ENCODE measurements at places on chromosomes 2 and 18. TPM values are rescaled to one million over a fixed set of nuclear protein-coding genes. Genes with fewer than 3 reads are reported as not detected.

The SAG gene
- polyA plus RNA-seq: 0.07 TPM

DNA sequence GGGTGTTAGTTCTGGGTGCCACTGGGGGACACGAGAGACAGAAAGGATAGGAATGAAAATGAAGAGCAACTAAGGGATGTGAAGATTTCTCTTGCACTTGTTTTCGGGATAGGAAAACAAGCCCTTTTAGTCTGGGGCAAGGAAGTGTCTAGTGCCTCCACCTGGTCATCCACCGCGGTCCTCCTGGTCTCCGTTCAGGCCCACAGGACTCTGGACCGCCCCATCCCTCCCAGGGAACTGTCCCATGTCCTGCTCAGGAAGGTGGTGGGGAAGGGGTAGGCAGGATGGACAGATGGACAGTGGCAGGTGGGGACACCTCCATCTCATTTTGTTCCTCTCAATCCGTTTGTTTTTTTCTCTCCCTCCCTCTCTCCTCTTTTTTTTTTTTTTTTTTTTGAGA is 45.9 kb downstream of the AGAP1 start:
- DNase-seq: no peak

The HNMT gene
- polyA plus RNA-seq: 66.9 TPM

GRCh38 chr2:40734797-40735196 is 282.9 kb upstream of the SLC8A1 start:
- no peak for DNase-seq

DNA sequence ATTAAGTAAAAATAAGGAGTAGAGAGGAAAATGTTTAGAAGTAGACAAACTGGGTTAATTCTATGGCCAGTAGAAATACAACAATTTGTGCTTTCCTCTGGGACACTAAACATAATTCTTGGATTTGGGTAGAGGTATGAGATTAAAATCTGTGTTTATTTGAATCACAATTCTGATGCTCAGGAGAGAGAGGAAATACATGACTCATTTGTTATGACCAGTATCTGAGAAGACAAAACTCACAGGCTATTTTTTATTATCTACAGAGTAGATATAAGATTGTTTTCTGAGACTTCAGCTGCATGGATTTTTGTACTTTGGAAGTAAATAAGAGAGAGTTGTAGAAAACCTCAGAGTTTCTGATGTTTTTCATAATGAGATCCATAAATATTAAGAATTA is 315.7 kb upstream of the CWC22 start:
- DNase-seq: peak; percentile 2

The DIPK1C gene
- 0.27 TPM for polyA plus RNA-seq

The VAMP5 gene
- polyA plus RNA-seq: 39.0 TPM

DNA sequence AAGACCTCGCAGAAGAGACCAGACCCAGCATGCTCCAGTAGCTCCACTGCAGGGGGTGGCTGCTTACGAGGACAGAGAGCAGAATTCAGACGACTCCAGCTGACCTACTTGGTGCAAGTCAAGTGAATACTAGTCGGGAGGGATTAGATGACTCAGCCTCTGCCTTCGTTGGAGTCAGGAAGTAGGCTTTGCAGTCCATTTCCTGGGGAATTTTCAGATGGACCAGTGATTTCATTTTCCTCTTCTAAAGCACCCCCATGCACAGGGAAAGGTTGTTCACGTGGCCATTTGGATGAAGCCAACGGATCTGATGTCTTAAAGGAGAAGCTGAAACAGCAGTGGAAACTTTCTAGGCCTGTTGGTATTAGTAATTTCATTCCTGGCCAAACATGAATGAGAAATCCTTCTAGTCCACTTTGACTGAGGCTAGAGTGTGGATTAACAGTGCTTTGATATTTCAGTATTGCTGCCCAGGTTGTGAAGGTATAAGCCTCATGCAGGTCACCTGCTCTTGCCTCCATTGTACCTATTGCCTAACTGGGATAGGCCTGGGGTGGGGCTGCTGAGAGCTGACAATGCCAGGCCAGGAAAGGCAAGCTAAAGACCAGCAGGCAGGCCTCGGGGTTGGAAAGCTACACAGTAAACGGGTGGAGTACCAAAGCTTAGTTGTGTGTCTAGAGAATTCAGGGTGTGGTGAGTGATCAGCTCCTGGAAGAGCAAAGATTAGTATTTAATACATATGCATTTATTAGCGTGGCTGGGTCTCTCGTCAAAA is 117.6 kb upstream of the FOSL2 start:
- no peak for DNase-seq

GRCh38 chr2:170216981-170217380 is 39.0 kb downstream of the MYO3B start:
- DNase-seq: no peak

GRCh38 chr2:188495969-188496431 is 204.3 kb downstream of the GULP1 start:
- no peak for DNase-seq

GRCh38 chr2:73070643-73071359 is 711 bp downstream of the SFXN5 start:
- DNase-seq: no peak

The CUL3 gene
- polyA plus RNA-seq: 139 TPM

GRCh38 chr2:98240786-98241398 is 105.4 kb upstream of the CNGA3 start:
- no peak for DNase-seq

GRCh38 chr18:14769381-14769780 is 21.4 kb downstream of the ANKRD30B start:
- DNase-seq: no peak

The IL36A gene
- polyA plus RNA-seq: not detected

- DNase-seq: no peak
Measured at GRCh38 chr18:59929621-59930295, 30.0 kb downstream of the PMAIP1 start.

GRCh38 chr2:232300894-232301387 is 77.6 kb upstream of the ALPP start:
- no peak for DNase-seq

DNA sequence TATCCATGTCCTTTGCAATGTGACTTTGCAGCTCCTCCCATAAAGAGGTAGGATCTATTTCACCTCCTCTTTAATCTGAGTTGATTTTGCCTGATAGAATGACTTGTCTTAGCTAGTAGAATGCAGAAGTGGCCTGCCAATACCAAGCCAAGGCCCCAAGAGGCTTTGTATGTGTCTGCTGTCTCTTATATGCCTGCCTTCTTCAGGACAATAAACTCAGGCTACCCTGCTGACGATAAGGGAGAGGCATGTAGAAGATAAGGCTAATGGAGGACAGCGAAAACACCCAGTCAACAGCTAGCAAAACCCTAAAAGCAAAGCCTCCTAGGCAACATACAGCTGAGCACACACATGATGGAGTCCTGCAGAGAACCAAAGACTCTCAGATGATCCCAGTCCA is 1.8 kb upstream of the ZC3H8 start:
- DNase-seq: no peak

GRCh38 chr2:96734880-96735583 is 4.8 kb downstream of the LMAN2L start:
- no peak for DNase-seq

The FOXD4L1 gene
- 0.17 TPM for polyA plus RNA-seq

DNA sequence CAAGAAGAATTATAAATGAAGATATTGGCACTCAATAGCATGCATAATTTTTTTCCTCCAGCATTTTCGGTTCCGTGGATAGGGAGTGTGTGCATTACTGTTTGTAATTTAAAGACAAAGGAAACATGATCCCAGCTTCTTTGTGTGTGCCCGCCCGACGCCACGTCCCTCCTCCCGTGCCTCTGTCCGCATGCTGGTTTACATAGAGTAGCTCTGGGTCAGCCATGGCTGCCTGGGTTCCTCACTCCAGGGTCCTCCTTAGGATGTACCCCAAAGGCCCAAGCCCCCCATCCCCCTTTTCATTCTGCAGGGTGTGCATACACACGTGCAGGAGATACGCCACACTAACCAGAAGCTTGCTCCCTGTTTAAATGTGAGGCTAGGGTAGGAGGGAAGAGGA is 214.7 kb downstream of the KLHL29 start:
- DNase-seq: no peak

The CTLA4 gene
- polyA plus RNA-seq: 0.13 TPM

DNA sequence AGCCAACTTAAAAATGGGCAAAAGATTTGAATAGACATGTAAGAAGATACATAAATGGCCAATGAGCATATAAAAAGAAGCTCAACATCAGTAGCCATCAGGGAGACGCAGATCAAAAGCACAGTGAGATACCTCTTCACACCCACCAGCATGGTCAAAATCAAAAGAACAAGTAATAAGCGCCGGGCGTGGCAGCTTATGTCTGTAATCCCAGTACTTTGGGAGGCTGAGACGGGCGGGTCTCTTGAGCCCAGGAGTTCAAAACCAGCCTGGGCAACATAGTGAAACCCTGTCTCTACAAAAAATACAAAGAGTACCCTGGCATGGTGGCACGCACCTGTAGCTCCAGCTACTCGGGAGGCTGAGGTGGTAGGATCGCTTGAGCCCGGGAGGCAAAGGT is 4.6 kb upstream of the CIB4 start:
- no peak for DNase-seq

GRCh38 chr18:43155842-43156241 is 40.4 kb upstream of the RIT2 start:
- DNase-seq: no peak

The MSTN gene
- polyA plus RNA-seq: 2.1 TPM

The KCNK3 gene
- polyA plus RNA-seq: 1.6 TPM

The CIB4 gene
- 0.92 TPM for polyA plus RNA-seq

The NDC80 gene
- polyA plus RNA-seq: 27.2 TPM

DNA sequence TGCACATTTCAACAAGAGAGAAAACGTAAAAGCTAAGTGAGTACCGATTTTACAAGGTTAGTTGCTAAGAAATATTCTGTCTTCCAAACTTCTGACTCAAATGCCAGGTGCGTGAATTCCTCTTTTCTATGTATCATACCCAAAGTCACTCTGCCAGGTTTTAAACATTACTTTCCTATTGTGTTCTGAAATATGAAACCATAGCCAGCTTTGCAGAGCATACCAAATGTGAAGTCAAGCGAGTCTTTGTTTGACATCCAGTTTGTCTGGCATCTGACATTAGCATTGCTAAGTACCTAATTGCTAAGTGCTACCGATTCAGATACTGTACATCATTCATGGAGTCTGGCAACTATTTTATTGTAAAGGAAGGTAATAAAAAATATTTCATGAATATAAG is 321.9 kb upstream of the GALNT5 start:
- DNase-seq: no peak

DNA sequence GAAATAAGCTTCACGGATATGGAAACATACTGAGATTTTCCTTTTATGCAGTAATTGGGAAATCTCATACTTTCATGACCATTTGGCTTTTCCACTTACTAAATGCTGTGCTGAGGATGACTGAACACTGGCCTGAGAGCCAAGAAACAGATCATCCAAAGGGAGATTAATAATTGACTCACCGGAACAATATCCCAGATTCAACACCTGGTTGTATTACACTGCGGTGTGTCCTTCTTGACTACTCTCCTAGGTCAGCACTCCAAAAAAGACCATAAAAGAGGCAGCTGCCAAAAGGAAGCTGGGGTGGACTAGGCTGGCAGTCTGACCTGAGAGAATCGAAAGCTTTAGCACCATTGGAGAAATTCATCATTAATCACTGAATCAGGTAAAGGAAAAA is 469.1 kb downstream of the CBLN2 start:
- DNase-seq: no peak

GRCh38 chr2:77831471-77831870 is 309.3 kb upstream of the LRRTM4 start:
- DNase-seq: no peak

GRCh38 chr2:129239141-129239540 is 740.3 kb upstream of the RAB6C start:
- no peak for DNase-seq

The PCARE gene
- 0.43 TPM for polyA plus RNA-seq

The IGFBP2 gene
- 192 TPM for polyA plus RNA-seq

- no peak for DNase-seq
Measured at GRCh38 chr2:226427538-226428307, 371.9 kb downstream of the IRS1 start.

DNA sequence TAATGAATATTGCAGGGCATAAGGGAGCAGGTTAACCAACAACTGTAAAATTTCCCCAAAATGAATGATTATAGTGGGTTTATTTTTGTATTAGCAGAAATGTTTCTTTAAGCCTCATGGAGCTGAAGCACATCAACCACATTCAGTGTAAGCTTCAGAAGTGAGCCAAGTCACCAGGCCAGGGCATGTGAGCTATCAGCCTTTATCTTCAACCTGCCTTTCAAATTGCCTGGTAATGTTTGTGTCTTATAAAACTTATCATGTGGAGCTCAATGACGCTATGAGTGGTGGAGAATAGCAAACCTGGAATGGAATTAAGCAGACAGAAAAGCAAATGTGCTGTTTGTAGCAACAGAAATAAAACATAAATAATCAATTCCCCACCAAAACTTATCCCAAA is 1068.4 kb downstream of the LRP1B start:
- no peak for DNase-seq

GRCh38 chr2:61262699-61263098 is 100.7 kb downstream of the C2orf74 start:
- no peak for DNase-seq

The ATOH8 gene
- 11.2 TPM for polyA plus RNA-seq

The CDK15 gene
- 2.0 TPM for polyA plus RNA-seq

DNA sequence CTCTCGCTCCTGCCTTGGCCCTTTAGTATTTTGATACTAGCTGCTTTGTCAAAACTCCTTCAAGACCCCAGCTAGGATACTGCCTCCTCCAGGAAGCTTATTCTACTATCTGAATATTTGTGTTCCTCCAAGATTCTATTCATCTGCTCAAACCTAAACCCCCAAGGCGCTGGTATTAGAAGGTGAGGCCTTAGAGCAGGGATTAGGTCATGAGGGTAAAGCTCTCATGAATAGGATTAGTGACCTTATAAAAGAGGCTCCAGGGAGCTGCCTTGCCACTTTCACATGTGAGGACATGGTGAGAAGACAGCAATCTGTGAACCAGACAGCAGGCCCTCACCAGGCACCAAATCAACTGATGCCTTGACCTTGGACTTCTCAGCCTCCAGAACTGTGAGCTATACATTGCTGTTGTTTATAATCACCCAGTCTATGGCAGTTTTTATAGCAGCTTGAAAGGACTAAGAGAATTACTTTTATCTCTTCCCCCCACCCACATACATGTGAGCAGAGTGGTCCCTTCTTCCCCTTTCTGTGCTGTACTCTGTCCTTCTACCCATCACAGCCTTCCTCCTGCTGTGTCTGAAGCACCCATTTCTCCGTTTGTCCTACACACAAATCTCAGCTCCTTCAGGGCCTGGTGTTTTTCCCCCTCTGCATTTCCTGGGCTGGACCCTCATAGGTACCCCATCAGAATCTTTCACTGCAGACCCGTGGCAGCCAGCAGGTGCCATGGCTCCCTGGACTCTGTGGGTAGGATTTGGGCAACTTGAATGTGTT is 54.5 kb downstream of the HS1BP3 start:
- DNase-seq: no peak

The FAM124B gene
- polyA plus RNA-seq: 2.3 TPM
